ENCODE measurements at places on chromosomes 1 and 21.
A peak's percentile ranks its signal among the peaks of the same experiment; 100 is the strongest.

GRCh38 chr1:32250893-32251716 lies at the start of gene LCK:
Gene LCK, plus strand, starts transcription at chr1:32251265. Its CDS starts 23,065 bp downstream, at chr1:32274330.
- DNase-seq, result no peak

GRCh38 chr1:64234714-64235113 lies 31.3 kb downstream of the UBE2U start:
- DNase-seq, result no peak

GRCh38 chr1:174017231-174017970 lies 4.8 kb downstream of the RC3H1 start:
- no peak for DNase-seq

DNA sequence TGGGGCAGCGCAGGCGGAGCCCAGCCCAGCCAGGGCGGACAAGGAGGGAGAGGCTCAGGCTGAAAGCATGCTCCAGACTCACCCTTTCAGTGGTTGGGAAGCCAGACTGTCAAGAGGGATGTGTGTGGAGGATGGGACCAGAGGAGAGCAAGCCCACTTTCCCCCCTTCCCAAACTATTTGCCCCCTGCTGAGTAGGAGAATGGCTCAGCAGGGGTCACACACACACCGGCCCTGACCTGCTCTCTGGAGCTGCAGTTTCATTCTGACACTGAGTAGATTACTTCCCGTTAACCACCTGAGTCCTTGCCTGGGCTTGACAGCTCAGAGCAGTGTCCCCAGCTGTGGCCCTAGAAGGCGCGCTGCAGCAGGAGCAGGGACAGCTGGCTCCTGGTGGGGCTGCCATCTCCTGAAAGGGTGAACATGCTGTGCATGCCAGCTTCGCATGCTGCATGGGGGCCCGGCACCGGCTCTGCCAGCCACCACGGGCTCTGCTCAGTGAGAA lies 51.6 kb upstream of the CNTN2 start:
- no peak for DNase-seq

- DNase-seq, result no peak
These were observed 15.3 kb upstream of the COX20 start for GRCh38 chr1:244820131-244820530.

DNA sequence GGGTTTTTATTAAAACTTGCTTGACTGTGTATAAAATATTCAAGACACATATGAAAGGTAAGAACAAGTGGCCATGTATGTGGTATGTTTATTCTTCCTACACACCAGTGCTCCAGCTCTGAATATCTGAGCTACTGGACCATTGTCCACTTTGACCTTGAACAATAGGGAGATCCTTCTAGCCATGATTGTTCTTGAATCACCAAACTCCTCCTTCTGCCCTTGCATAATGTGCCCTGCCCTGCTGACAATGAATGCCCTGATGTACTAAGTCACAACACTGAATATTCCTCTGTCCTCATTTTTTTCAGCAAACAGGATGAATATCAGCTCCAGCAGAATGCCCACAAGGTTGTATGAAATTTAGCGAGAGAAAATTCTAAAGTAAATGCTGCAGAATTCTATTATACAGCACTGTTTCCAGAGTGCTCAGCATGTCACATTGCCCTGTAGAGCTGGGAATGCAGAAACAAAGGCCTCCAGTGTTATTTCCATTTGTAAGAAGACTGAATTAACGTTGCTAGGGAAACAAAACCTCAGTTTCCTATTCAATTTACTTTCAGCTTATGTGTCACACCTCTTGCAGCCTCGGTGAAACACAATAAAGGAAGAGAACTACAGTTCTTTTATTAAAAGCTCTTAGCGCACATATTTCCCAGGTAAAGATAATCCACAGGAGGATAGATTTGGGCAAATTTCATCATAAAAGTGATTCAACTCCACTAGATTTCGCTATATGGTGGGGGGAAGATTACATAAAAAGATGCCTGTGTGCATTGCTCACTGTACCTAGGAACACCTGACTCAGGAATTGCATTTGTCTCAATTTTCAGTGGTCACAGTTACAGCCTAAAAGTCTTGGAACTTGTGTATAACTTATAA lies 187.4 kb upstream of the ATP1B1 start:
- no peak for DNase-seq

DNA sequence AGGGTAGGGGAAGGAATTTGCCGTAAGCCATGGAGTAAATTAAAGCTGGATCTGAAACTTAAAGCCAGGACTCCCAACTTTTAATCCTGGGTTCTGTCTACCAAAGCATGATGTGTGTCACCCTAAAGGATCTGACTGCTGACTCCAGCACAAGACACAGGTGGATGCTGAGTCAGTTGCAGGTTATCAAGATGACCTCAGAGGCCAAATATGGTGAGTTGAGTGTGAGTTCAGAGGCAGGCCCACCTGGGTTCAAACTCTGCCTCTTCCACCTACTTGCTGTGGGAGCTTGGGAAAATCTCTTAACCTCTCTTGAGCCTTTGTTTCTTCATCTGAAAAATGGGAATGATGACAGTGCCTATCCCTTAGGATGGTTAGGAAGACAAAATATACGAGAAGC lies 16.7 kb upstream of the LDLRAP1 start:
- DNase-seq, result no peak

GRCh38 chr1:183891158-183891856 lies 86.4 kb downstream of the RGL1 start:
- DNase-seq, result no peak

GRCh38 chr1:25782608-25783201 lies 17.3 kb upstream of the SELENON start:
- no peak for DNase-seq

DNA sequence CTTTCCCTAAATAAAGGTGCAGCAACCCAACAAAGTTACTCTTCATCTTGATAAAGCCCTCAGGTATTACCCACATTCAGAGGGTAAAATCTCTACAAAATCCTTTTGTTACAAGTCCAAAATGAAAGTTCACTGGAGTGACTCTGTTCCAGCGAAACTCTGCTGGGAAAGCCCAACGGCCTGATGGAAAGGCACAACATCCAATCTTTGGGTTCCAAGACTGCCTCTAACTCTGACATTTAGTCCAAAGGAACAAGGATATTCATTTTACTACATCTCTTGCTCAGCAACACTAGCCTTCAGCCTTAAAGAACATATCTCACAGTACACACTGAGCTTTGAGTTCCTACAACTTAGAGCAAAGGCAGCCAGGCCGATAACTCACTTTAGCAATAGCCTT lies 42.1 kb downstream of the TGFBR3 start:
- no peak for DNase-seq

GRCh38 chr21:36788120-36788638 lies 89.3 kb downstream of the SIM2 start:
- DNase-seq, result no peak

DNA sequence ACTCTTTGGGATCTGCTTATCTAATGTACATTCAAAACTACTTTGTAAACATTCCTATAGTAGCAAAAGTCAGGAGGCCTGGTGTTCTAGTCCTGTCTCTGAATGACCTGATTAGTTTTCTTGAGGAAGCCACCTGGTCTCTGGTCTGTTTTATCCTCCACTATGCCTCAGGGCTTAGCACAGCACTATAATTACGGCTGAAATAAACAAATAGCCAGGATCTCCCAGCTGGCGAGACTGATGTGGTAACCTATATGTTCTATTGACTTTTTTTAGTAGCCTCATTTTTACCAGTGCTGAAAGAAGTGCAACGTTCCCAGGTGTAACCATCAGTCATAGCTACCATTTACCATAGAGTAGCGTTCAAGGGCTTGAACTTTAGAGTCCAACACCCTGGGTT lies 24.2 kb upstream of the RPL11 start:
- DNase-seq, result no peak

- peak; percentile 15 for DNase-seq
These were observed 2.0 kb downstream of the PRMT6 start for GRCh38 chr1:107058245-107059032.

DNA sequence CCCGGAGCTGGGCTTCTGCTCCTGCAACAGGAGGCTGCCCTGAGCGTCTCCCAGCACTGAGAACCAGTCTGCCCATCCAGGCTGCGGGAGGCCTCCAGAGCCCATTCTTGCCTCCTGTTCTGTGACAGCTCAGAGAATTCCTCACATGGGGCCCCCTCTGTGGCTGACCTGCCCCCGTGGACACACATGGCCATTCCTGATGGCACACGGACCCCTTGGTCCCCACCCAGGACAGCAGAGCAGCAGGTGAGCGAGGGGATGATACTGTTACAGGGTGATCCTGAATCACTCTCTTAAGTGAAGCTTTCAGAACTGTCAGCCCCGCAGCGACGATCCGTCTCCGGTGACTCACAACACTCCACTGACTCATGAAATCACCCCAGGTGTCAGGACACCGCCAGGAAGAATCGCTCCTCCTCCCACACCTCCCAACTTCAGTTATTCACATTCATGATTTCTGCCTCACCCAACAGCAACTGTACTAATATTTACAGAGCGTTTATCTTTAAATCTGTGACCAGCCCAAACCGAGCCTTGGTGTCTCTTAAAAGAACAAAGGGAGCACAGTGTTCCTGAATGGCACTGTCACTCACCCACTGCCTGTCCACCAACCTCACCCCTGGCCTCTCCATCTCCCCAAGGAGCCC lies 22.5 kb downstream of the CHD5 start:
- no peak for DNase-seq

GRCh38 chr1:189859385-189859977 lies 618.2 kb downstream of the BRINP3 start:
- peak; percentile 30 for DNase-seq

- DNase-seq, result no peak
These were observed 56.8 kb downstream of the ECE1 start for GRCh38 chr1:21233490-21233889.

DNA sequence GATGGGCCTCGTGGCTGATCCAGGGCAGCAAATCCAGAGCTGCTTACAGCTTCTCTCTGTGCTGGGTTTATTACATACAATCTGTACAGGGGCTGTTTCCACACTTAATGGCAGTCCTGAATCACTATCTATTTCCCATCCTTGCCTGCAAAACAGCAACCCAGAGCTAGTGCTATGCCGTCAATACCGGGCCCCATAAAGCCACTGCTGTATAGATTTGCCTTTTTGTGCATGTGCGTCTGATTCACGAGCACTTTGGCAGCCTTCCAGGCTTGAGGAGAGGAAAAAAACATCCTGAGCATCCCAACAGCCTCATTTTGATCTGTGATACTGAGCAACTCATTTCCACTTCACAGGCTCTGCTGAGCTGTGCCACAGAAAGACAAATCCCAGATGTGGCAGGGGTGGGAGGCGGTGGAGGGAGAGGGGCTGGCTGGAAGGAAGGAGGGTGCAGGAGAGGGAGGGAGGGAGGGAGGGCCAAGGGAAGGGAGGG lies 65.2 kb upstream of the TARBP1 start:
- DNase-seq, result peak; percentile 92

GRCh38 chr1:244155661-244156060 lies 104.6 kb downstream of the ZBTB18 start:
- DNase-seq, result no peak

GRCh38 chr1:217063172-217063908 lies 340.1 kb upstream of the ESRRG start:
- no peak for DNase-seq

DNA sequence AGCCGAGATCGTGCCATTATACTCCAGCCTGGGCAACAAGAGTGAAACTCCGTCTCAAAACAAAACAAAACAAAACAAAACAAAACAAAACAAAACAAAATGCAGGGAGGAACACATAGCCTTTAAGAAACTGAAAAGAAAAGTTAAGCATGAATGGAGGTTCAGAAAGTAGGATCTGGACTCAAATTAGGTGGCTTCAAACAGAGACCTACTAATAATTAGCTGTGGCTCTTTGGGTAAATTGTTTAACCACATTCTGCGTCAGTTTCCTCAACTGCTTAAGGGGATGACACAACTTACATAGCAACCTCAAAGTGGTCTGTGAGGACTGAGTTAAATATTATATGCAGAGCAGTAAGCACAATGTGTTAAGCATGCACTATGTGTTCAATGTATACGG lies 458.2 kb downstream of the ADGRL2 start:
- DNase-seq, result no peak

DNA sequence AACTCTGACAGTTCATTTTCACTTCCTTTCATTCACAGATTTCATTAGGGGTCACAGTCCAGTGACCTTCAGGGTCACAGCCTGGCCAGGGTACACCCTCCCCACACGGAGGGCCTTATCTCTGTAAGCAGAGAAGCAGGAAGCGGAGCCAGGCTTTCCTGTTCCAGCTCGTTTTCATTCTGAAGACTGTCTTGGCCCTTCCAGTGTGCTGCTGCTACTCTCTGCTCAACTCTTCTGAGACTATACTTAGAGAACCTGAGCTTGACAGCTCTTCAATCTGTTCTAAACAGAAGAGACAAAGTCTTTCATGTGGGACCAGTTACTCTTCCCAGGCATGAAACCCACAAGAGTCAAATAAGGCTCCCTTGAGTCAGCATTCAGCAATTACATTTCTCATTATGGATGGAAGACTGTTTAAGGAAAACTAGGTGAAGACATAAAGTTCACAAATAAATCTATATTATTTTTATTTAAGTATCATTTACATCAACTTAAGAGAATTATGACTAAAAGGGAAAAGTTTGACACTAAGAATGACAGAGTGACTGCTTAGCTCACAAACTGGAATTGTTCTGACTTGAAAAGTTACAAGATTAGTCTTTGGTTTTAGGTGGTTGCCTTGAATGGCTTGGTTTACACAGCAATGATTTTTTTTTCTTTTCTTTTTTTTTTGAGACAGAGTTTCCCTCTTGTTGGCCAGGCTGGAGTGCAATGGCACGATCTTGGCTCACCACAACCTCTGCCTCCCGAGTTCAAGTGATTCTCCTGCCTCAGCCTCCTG lies 4.8 kb upstream of the TDRD10 start:
- peak; percentile 9 for DNase-seq

GRCh38 chr21:44286086-44286715 lies 525 bp downstream of the AIRE start:
- no peak for DNase-seq

DNA sequence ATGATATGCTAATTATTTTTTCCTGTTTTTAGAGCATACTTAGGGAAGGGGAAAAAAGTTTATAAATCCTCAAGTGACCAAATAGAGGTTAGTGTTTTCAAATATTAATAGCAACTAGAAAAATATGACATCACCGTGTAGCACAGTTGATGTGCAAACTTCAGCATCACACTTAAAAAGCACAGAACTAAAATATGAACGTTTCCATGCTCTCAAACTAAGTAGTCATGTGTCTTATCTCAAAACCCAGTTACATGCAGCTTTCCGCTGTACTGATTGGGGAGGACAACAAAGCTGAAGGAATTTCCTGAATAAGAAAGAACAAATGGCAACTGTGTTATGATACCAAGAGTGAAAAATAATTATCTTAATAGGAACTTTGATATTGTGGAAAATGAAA lies 903.7 kb downstream of the ADGRL2 start:
- no peak for DNase-seq

GRCh38 chr1:77975386-77975785 lies 3.5 kb downstream of the FUBP1 start:
- DNase-seq, result no peak

- no peak for DNase-seq
These were observed 24.4 kb downstream of the ALG14 start for GRCh38 chr1:95048317-95048716.

GRCh38 chr1:17849216-17849615 lies 94.1 kb downstream of the ACTL8 start:
- DNase-seq, result no peak

GRCh38 chr1:182054698-182055326 lies 6.7 kb downstream of the ZNF648 start:
- DNase-seq, result peak; percentile 61
